ENCODE measurements at places on chromosomes 6 and 20.

DNA sequence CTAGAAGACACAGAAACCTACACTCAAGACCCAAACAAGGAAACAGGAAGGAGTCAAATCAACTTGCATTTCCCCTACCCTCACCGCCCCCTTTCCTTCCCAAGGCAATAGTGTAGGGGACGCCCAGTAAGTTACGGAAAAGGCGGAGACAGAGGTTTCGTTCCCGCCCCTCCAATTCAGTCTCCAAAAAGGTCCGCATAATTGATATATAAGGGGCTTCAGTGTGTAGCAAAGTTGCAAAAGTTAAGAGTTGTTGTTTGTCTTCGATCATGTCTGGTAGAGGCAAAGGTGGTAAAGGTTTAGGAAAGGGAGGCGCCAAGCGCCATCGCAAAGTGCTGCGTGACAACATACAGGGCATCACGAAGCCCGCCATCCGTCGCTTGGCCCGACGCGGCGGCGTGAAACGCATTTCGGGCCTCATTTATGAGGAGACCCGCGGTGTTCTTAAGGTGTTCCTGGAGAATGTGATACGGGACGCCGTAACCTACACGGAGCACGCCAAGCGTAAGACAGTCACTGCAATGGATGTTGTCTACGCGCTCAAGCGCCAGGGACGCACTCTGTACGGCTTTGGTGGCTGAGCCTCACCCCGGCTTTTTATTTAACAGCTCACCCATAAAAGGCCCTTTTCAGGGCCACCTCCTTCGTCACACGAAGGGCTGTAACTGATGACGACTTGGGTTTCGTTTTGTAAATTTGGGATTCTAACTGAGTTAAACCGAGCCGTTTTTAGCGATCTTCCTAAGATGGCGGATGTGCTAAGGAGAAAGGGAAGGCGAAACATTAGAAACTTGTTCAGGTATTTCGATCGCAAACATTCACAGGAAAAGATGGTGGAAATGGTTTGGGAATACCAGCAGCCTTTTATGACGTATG is 124.6 kb upstream of the BTN3A2 start:
- no peak for DNase-seq

DNA sequence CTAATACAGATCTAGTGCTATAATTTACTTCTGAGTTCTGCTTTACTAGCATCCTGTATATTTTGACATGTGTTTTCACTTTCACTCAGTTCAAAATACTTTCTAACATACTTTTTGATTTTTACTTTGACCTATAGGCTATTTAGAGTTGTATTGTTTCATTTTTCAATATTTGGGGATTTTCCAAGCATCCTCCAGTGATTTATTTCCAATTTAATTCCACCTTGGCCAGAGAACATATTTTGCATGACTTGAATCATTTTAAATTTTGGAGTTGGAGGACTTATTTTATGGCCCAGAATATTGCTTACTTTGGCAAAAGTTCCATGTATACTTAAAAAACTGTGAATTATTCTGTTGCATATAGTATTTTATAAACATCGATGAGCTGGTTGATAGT is 1215.6 kb upstream of the MAP3K7 start:
- DNase-seq = peak; percentile 12

GRCh38 chr20:32789896-32790750 is 27.9 kb downstream of the DNMT3B start:
- peak; percentile 45 for DNase-seq

GRCh38 chr20:1912053-1912452 is 16.8 kb downstream of the SIRPA start:
- DNase-seq = no peak

GRCh38 chr6:21022343-21023107 is 488.3 kb downstream of the CDKAL1 start:
- DNase-seq = peak; percentile 14

GRCh38 chr20:33071198-33071597 is 8.2 kb upstream of the BPIFB4 start:
- no peak for DNase-seq

- no peak for DNase-seq
These were observed 86.2 kb downstream of the AHI1 start for GRCh38 chr6:135411339-135411738.

- DNase-seq = no peak
These were observed 100.6 kb upstream of the LOC128125822 start for GRCh38 chr6:63471654-63472053.

DNA sequence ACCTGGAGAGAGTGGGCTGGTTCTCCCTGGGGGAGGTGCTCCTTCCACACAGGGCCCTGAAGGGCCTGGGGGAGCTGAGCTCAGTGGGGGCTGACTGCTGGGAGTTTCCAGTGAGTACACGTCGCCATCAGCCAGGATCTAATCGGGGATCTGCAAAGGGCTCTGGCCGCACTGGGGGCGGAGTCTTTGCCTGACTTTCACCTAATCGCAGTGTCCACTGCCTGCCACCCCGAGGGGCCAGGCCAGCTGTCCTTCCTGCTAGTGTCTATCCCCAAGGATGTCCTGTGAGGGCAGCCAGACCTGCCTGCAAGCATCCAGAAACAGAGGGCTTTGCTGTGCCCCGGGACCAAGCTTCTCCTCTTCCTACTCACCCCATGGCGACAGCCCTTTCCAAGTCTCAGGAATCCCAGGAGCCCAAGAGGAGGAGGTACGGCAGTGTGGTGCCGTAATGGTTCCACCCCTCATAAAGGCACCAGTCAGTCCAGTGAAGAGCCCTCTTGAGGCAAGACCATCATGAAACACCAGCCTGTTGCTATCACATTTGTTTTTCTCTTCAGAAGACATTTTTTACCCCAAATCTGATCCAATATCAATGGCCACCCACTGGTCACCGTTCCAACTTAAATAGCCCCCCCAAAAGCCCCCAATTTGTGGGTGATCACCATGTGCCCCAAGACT is 243.1 kb upstream of the ECI2 start:
- DNase-seq = no peak

GRCh38 chr6:115551527-115551926 is 509.2 kb downstream of the FRK start:
- DNase-seq = peak; percentile 90

DNA sequence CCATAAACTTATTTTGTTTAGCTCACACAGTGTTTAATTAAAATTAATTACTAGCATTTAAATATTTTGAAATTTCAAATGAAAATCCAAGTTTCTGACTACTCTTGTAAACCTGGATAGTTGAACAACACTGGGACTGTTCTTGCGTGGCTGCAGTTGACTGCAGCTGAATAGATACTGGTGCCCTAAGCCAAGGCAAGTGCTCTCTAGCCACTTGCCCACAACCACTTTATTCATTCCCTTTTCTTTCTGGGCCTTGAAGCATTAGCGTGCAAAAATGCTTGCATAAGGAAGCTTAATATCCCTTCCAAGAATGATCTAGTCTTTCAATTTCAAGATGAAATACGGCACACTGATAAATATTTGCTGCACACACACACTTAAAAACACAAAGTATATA is 676.0 kb upstream of the MARCKS start:
- no peak for DNase-seq

- peak; percentile 43 for DNase-seq
These were observed 140.1 kb downstream of the NRN1 start for GRCh38 chr6:5866547-5867051.

DNA sequence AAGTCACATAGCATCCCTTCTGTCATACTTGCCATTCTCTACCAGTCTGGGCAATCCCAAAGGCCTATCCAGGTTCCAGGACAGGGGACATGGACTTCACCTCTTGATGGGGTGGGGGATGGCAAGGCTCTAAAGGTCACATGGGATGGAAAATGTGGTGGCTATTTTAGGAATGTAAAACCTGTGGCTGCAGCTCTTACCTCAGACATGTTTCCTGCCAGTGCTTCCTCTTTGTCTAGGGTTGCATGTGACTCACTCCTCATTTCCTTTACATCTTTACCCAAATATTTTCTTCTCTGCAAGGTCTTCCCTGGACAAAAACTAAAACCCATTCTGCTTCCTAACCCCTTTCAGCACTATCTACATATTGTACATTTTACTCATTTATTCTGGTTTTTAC is 135.7 kb downstream of the BTBD3 start:
- DNase-seq = no peak

DNA sequence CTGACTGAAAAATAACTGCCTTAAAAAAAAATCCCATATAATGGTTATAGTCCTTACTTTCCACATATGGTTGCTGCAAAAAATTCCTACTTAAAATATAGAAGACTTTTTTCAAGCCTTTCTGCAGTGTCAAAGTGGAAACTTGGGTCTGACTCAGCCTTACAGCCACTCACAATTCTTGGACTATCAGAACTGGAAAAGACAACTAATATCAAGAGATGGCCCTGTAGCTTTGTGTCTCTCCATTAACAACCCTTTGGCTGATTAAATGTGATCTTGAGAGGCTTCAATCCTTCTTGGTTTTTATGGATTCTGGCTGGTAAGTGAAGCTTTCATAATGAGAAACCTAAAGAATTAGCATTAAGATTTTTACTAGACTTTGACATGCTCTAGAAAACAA is 307.8 kb downstream of the RNGTT start:
- no peak for DNase-seq

GRCh38 chr6:437037-437392 is 45.5 kb downstream of the IRF4 start:
- no peak for DNase-seq

DNA sequence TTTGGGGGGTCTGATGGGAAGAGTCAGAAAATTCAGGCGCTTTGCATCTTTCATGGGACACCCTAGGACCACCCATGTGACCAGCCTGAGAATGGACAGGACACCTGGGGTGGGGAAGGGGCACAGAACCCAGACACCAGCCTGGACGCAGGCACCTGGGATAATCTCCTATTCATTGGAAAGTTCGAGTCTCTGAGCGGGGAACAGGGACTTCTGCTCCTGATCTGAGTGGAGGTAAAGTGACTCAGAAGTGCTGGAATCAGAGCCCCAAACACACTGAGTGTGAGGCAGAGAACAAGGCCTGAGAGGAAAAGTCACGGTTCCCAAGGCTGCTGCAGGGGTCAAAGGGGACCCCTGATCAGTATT is 1.4 kb downstream of the HLA-B start:
- no peak for DNase-seq

DNA sequence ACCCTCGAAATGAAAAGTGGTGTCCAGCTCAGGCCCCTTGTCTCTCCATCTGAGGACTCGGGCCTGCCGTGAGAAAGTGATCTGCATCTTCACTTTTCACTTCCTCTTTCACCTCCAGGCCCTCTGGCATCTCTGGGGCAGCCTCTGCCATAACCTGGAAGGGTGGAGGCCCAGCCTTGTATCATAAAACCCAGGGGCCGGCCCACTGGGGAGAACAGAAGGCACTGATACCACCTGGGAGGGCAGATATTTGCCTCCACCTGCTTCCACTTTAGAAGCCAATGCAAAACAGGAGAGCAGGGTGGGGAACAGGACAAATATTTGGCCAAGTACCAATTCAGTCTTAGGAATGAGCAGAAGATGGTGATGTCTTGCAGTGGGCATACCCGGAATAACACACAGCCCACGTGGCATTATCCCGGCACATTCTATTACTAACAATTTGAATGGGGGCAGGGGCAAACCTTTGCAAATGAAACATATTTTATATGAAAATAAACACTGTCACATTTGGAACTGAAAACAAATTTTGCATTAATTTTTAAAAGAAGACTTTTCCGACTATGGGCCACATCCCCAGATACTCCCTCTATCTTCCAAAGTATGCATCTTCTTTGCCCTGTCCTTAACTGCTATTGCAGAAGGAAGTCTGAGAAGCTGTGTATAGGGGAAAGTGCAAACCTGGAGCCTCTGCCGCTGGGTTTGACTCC is 69.2 kb upstream of the TBC1D7 start:
- DNase-seq = no peak

DNA sequence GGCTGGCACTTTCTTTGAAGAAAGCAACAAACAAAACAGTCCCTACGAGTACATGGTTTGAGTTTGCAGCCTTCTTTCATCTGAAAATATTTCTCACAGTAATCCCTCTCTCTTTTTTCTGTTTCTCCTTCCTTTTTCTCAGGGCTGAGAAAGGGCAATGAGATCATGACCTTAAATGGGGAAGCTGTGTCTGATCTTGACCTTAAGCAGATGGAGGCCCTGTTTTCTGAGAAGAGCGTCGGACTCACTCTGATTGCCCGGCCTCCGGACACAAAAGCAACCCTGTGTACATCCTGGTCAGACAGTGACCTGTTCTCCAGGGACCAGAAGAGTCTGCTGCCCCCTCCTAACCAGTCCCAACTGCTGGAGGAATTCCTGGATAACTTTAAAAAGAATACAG is 80.7 kb upstream of the CLDN20 start:
- DNase-seq = no peak

- no peak for DNase-seq
These were observed 155.6 kb downstream of the FOXC1 start for GRCh38 chr6:1765160-1765903.

GRCh38 chr6:154410619-154411072 is 54.0 kb upstream of the IPCEF1 start:
- peak; percentile 53 for DNase-seq

DNA sequence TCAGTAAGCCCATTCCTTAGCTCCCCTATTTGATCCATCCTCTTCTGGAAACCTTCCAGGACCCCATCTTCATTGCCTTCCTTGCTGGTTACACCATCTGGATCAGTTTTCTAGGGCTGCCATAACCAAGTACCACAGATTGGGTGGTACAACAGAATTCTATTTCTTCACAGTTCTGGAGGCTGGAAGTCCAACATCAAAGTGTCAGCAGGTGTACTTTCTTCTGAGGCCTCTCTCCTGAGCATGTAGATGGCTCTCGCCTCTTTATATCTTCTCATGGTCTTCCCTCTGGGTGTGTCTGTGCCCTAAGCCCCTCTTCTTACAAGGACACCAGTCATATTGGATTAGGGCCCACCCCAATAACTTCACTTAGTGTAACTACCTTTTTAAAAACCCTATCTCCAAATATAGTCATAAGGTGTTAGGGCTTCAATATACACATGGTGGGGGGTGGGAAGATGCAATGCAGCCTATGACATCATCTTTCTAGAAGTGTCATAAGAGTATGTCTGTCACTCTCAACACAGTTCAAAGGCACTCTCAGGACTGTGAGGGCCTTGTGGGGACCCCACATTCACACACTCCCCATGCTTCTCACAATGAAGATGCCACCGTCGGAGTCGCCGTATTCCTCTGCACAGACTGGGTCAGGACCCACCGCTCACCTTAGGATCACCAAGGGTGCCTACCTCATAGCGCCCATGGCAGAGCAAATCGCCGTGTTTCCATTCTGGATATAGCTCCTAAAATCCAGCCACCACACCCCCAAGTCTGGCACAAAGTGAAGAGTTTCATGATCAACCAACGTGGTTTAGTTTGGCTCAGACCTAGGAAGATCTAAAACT is 12.2 kb upstream of the PRND start:
- no peak for DNase-seq

GRCh38 chr6:159499034-159499433 is 194.0 kb downstream of the SOD2 start:
- DNase-seq = no peak

All from NCI-H446 treated with DMSO at 0.1 percent for 48 hours (cell line).